Left ventricle myocardium inferior (tissue), 1 donor: ENCODE measurements at places on chromosomes 4 and X. TPM values are rescaled to one million over a fixed set of nuclear protein-coding genes. Genes with fewer than 3 reads are reported as not detected.
A peak's percentile ranks its signal among the peaks of the same experiment; 100 is the strongest.

Gene HMGN5
- total RNA-seq: 3.1 TPM

- DNase-seq: no peak
Measured at GRCh38 chr4:76253511-76253910, 2.0 kb downstream of the FAM47E start.

DNA sequence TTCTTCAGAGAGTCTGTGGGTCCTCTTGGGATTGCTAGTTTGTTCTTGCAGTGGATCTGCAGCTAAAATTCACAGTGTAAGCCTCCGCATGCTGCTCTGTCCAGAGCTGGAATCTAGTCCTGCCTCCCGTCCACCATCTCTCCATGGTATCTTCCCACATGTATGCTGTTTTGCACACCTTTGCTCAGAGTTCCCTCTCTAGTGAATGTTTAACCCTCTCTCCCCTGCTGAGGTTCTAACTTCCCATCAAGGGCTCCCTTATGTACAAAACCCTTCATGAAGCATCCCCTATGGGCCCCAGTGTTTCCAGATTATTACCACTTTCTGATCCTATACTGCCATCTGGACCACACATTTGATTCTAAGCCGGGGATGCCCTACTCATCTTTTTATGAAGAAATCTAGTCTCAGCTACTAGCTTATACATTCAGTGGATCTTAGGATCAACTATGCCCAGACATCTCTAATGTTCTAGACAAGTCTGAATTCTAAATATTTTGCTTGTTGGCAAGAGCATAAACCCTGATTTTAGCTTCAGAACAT, 157.3 kb downstream of the CPEB2 start:
- DNase-seq: no peak

Gene CAPN6
- total RNA-seq: not detected

GRCh38 chrX:41516999-41517765, 70.0 kb downstream of the NYX start:
- no peak for DNase-seq

GRCh38 chr4:94349193-94349592, 6.6 kb upstream of the HPGDS start:
- DNase-seq: no peak

DNA sequence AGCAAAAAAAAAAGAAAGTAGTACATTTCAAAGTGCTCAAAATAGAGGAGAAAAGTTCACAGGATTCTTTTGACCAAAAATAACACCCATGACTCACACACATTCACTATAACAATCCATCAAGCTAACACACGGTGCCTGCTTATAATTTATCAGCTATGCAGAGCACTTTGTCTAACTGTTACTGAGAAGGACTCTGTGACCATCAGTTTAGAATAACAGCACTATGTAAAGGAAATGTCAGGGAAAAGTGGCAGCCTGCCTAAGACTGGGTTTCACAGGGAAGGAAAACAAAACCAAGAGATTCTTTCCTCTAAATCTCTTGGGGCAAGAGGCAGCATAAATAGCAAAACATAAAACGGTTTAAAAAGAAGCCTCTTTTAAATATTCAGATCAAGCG, 54.8 kb downstream of the CCDC149 start:
- no peak for DNase-seq

- DNase-seq: no peak
Measured at GRCh38 chr4:4216648-4217047, 10.1 kb downstream of the OTOP1 start.

Gene FGG
- total RNA-seq: not detected

Gene YIPF7
- 1.4 TPM for total RNA-seq

DNA sequence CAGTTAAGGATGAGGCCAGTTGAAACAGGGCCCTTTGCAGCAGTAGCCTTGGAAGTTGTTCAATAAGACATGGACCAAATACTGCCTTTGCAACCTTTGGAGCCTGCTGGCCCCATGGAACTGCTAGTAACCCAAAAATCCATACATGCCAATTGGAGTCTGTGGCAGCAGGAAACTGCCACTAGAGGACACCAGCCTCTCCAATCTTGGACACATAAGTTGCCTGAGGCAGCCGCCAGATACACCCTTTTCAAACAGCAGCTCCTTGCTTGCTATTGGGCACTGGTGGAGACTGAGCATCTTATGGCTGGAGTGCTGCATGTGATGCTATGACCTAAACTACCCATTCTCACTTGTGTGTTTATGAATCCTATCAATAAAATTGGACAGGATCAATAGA, 14.8 kb upstream of the LAP3 start:
- DNase-seq: no peak

Gene HMX1
- total RNA-seq: not detected

GRCh38 chrX:71195964-71196649, 26.9 kb upstream of the GJB1 start:
- DNase-seq: no peak

GRCh38 chr4:128589384-128589965, 220.0 kb upstream of the JADE1 start:
- no peak for DNase-seq

- no peak for DNase-seq
Measured at GRCh38 chrX:150856101-150856500, 42.4 kb downstream of the CD99L2 start.

DNA sequence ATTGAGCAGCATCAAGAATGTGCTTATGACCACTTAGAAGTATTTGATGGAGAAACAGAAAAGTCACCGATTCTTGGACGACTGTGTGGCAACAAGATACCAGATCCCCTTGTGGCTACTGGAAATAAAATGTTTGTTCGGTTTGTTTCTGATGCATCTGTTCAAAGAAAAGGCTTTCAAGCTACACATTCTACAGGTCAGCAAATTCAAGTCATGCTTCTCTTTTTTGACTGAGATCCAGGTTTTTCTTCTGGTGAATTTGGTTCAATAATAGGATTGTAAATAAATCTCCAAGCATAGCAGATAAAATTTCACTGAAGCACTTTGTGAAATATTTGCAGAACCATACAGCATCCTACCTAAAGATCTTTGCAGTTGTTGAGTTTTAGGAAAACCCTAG, 218.1 kb downstream of the TLL1 start:
- no peak for DNase-seq

Gene MAGEH1
- total RNA-seq: 10.7 TPM

DNA sequence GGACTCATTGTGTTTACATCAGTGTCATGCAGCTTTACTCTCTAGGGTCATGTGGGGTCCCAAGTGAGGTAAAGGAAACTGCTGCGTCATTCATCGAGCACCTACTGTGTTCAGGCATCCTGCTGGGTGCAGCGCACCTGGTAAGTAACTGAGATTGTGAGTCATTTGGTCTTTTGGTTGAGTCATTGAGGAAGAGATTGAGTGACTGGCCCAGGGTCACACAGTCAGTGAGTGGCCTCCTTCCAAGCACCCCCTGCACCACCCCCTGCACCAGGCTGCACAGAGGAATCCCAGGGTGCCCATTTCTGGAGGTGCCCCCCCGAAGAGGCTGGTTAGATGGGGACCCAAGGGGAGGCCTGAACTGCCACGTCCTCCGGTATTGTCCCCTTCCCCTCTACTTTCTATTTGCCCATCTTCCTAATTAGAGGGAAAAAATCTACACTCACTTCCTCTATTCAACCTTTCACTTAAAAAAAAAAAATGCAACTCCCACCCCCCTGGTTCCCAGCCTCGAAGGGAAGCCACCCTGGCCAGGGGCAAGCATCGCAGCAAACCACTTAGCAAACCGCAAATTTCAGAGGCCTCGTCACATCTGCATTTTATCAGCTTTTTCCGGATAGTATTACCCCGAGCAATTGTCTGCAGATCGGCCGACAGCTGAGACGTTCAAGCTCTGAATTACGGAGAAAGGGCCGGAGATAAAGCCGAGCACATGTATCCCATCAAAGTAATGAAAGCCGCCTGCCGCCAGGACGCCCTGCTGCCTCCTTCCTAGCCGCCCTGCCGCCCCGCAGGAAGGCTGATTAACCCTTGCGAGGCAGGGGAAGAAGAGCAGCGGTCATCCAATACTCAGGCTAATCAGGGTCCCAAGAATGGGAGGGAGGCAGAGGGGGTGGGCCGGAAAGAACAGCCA, 96.3 kb upstream of the MSX1 start:
- DNase-seq: no peak

GRCh38 chr4:113587640-113588275, 173.8 kb downstream of the CAMK2D start:
- DNase-seq: no peak

Gene LRRC66
- total RNA-seq: 0.25 TPM

Gene ADH1A
- total RNA-seq: 0.36 TPM

Gene BMX
- 3.3 TPM for total RNA-seq

DNA sequence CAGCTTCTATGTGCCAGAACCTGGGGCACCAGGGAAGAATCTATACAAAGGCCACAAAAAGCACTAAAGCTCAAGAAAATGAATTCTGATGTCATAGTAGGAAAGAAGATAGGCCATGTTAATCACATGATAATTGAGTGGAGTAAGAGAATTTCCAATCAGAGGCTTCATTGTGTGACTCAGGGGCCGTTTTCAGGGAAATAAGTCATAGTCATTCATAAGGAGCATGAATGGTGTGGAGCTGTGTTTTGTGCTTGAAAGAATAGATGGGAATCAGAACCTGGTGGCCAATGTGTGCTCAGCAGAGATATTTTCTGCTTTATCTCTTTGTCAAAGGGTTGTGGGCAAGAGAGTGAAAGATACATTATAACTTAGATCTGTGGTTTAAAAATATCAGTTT, 102.4 kb upstream of the ZDHHC15 start:
- no peak for DNase-seq

- DNase-seq: no peak
Measured at GRCh38 chrX:100685284-100685996, 41.4 kb downstream of the SRPX2 start.

DNA sequence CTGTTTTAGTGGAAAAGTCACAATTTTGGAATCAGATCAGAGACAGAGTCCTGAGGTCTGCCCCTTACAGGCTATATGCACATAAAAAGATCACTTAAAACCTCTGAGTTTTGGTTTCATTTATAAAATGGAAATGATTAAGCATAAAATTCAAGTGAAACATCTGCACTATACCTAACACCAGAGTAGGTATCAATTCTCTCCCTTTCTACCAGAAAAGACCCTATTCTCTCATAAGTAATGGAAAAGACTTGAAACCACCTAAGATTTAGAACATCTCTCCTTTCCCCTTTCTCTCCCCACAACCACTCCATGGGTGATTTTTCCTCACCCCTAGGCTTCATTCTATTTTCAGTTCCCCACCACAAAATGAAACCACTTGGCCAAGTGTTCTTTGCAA, 907 bp downstream of the LHFPL1 start:
- DNase-seq: no peak

Gene USP46
- 76.4 TPM for total RNA-seq

Gene ASMT
- not detected for total RNA-seq

GRCh38 chrX:39627257-39627656, 470.5 kb downstream of the BCOR start:
- DNase-seq: peak; percentile 18

DNA sequence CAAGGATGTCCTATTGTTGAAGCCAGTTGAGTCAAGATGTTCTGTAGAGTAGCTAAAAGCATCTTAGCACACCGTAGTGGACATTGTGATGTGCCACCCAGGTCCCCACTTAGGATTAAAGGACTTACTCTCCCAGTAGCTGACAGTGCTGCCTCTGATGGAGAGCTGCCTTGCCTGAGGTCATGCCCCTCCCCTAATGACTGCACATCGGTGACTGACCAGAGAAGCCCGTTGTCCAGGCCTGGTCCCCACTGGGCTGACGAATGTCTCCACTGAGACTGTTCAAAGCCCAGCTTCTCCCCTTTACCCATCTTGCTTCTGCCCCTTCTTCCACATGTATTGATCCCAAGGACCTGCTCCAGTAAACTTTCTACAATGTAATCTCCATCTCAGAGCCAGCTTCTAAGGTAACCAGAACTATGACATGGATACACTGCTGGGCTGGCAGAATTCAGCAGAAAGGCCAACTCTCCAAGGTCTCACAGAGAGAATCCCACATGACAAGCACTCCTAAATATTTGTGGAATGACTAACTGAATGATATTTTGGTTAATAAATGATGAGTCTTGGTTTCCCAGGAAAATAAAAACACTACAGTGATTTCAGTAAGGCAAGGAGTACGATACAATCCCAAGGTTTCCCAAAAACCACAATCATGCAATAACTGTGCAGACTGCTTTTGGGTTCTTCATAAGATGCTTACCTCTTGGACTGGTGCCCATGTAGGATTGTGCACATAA, 82.4 kb upstream of the TMEM150C start:
- no peak for DNase-seq

DNA sequence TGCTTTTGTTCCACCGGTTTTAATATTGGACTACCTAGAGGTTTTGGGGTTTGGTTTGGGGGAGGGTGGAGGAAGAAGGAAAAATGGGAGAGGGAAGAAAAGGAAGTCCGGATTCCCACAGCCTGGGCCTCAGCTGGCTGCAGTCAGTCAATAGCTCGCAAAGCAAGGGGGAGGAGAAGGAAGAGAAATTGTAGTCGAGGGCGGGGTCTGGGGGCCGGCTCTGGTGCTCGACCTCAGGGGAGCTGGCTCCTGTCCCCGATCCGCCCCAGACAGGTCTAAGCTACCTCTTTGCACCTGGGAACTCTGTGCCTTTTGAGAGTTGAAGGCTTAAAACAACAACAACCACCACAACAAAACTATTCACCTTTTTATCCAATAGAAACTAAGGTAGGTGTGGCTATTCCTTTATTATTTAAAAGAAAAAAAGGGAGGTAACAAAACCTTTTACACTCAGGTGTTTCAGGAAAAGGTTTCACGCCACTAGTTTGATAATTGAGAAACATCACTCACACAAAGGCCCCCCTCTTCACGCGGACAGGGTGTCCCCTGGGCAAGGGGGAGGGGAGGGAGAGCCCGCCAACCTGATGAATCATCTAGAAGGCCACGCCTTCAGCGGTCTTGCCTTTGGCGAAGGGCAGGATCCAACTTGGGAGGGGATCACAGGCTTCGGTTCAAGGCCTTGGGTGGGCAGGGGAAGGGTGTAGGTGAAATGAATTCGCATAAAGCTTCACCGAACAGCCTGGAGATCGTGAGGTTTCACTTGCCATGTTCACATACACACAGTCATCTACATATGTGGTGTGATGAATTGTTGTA, 1.6 kb upstream of the LNX1 start:
- peak; percentile 22 for DNase-seq

Gene PHKA2
- total RNA-seq: 41.2 TPM

Gene BANK1
- 0.08 TPM for total RNA-seq

Gene STOX2
- total RNA-seq: 12.2 TPM

- no peak for DNase-seq
Measured at GRCh38 chr4:160826339-160826679, 1337.5 kb downstream of the FSTL5 start.

Gene ALB
- not detected for total RNA-seq

Gene XAGE1A
- total RNA-seq: not detected

- no peak for DNase-seq
Measured at GRCh38 chr4:129968778-129969177, 872.8 kb downstream of the C4orf33 start.
